Suprapubic skin (tissue), 4 donors: ENCODE measurements at places on chromosomes 11 and 22. TPM values are rescaled to one million over a fixed set of nuclear protein-coding genes. Genes with fewer than 3 reads are reported as not detected.

DNA sequence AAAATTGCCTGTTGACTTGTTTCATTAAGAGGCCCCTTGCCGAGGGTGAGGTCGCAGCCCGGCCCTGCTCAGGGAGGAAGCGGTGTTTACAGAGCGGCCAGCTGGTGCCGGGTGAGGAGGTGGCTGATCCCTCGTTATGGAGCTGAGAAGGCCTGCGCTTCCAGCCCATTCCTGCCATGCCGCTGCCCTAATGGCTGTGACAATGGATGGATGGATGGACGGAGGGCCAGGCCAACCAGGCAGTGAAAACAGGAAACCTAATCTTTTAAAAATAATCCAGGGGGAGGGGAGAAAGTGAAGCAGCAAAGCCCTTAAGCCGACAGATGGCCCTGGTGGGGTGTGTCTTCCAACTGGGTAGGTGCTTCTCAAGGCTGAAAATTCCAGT, 38.5 kb downstream of the BCR start:
- no peak for DNase-seq

DNA sequence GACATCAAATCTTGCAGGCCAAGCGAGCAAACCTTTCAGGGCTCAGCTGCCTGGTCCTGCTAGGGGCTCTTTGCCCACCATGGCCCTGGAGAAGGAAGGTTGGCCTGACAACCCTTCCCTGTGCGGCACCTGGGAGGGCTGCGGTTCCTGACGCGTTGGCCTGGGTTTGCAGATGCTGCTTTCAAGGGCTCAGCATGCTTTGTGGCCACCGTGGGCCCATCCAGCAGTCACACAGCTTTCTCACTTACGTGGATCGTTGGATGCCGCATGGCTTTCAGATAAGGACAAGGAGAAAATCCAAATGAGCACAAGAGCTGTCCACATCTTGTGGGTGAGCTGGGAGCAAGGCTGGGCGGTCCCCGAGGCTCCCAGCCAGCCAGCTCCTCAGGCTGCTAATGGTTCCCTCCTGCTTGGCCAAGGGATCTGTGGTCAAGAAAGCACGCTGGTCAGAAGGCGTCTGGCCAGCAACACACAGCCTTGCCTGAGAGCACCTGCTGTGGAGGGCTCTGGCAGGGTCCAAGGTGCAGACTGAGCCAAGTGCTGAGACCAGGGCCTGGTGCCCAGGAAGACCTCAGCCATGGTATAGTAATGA, 8.2 kb downstream of the C11orf24 start:
- DNase-seq = peak; percentile 40

- DNase-seq = no peak
Measured at GRCh38 chr22:29032014-29032475, 29.6 kb downstream of the C22orf31 start.

DNA sequence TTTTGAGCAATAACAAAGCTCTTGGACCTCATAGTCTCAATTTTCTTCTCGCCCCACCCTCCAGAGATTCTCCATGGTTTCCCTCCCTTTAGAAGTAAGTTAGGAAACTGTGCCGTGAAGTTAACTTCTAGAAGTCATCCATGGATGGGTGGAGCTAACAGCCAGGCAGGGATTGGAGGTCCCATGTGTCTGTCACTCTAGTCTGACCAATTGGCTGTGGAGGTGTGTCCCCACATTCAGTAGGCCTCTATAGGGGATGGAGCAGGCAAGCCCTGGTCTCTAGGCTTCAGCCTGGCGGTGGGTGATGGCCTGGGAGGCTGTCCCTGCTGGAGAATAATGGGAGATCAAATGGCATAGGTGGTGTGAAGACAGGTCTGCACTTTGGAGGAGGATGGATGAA, 50.7 kb downstream of the TP53I11 start:
- DNase-seq = no peak

BIK gene
- 6.1 TPM for total RNA-seq
